ENCODE measurements at places on chromosomes 5 and 9. TPM values are rescaled to one million over a fixed set of nuclear protein-coding genes. Genes with fewer than 3 reads are reported as not detected.

LCN15 gene
- total RNA-seq, result not detected

EPB41L4B gene
- 30.8 TPM for total RNA-seq

OMD gene
- total RNA-seq, result 24.8 TPM

SPINK6 gene
- not detected for total RNA-seq

MARCOL gene
- not detected for total RNA-seq

NDOR1 gene
- total RNA-seq, result 2.6 TPM

GABRA6 gene
- not detected for total RNA-seq

IL33 gene
- 17.5 TPM for total RNA-seq

WDR31 gene
- 2.3 TPM for total RNA-seq

ECSCR gene
- 22.2 TPM for total RNA-seq

TAF1L gene
- total RNA-seq, result 0.17 TPM

RNF183 gene
- not detected for total RNA-seq

DBH gene
- not detected for total RNA-seq

CYSRT1 gene
- total RNA-seq, result not detected

SLC1A3 gene
- 95.6 TPM for total RNA-seq

WNT8A gene
- total RNA-seq, result not detected

SLC28A3 gene
- 3.2 TPM for total RNA-seq

TAF11L10 gene
- total RNA-seq, result not detected

TMEM232 gene
- total RNA-seq, result 3.4 TPM

ESM1 gene
- total RNA-seq, result not detected

AQP3 gene
- total RNA-seq, result 8.2 TPM

RASGEF1C gene
- total RNA-seq, result 0.38 TPM

GADD45G gene
- total RNA-seq, result 7.0 TPM

ZNF883 gene
- not detected for total RNA-seq

NME5 gene
- 2.0 TPM for total RNA-seq

AQP7 gene
- total RNA-seq, result 222 TPM

COL5A1 gene
- total RNA-seq, result 23.9 TPM

GLIPR2 gene
- total RNA-seq, result 26.4 TPM

FGF10 gene
- 11.6 TPM for total RNA-seq

PRRX2 gene
- 7.1 TPM for total RNA-seq

Measured in subcutaneous adipose tissue (tissue), 4 donors.